ENCODE measurements at places on chromosomes 2 and 18. TPM values are rescaled to one million over a fixed set of nuclear protein-coding genes. Genes with fewer than 3 reads are reported as not detected.

Gene C2orf78
- total RNA-seq = not detected

Gene KLHL29
- total RNA-seq = 22.3 TPM

Gene SERPINB11
- total RNA-seq = not detected

Gene KLHL14
- total RNA-seq = 0.26 TPM

Gene FIGLA
- not detected for total RNA-seq

Gene MOGAT1
- 102 TPM for total RNA-seq

Gene GPC1
- total RNA-seq = 65.7 TPM

Gene HOXD9
- 0.66 TPM for total RNA-seq

Gene VIL1
- total RNA-seq = 328 TPM

Gene CMPK2
- 2.9 TPM for total RNA-seq

DNA sequence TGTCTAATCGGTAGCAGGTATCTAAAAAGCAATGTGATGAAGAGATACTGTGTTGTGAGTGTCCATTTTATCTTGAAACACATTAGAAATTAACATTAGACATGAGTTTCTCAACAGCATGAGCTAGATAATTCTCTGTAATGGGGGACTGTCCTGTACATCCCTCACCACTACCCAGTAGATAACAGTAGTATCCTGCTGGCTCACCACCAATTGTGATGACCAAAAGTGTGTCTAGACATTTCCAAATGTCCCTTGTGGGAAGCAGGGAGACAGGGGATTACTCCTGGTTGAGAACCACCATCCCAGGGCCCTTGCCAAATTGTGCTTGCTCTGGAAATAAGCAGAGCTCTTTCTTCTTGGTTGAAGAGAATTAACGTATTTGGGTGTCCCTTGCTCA, 239.3 kb downstream of the IRS1 start:
- no peak for DNase-seq

DNA sequence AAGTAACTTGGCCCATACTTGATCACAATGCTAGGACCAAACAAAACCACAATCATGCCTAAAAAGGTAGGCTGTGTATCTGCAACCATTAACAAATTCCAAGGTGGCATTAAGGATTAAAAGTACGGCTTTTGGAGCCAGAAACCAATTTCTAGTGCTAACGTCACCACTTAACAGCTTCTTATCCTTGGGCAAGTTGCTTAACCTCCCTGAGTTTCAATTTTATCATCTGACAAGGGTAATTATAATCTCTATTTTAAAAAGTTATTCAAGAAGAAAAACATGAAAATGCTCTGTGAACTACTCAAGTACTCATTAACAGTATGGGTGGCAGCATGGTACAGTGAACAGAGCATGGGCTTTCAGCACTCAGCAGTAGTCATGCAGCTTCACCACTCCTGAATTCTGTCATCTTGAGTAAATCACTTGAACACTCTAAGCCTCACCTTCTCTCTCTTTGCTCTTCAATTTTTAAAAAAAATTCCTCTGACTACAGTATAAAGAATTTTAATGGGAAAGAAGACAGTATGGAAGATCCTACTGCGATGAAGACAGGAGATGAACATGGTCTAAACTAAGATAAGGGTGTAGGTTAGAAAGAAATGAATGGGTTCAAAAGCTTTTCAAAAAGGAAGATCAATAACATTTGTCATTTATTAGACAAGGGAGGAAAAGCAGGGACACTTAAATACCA, 69.2 kb downstream of the SS18 start:
- DNase-seq = no peak

DNA sequence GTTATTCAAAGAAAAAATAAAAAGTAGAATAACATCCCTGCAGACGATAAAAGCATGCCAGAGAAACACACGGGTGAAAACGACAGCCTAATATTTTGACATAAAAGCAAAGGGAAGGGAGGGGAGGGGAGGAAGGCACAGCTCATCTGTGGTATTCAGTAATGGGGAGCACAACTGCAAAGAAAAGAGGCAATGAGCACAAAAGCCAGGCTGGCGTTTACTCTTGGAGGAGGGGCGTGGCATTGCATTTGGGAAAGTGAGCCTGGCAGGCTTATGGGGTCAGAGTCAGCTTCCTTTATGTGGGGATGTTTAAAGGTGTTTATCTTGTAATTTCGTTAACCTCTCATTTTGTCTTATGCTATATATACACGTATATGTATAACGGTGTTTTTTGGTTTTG, 53.2 kb downstream of the STEAP3 start:
- no peak for DNase-seq

DNA sequence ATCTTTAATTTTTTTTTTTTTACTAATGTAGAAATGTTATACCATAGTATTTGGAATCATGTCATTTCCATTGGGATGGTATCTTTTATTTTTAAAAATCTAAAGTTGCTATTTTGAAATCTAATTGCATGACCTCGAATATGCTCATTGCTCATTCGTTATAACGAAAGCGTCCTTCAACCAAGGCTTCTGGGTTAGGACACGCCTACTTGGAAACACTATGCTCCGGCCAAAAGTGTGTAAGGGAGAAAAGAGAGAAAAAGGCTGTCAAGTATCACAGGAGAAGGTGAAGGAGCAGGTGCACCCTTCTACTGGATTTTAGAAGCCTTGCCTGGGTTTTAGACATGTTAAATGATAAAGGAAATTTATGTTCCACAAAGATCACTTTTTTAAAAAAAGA, 465.9 kb upstream of the ID2 start:
- no peak for DNase-seq

- peak; percentile 76 for DNase-seq
These were observed at the start of gene RAB31 for GRCh38 chr18:9708057-9708433. TSS of gene RAB31 (plus strand) at chr18:9708301. CDS start at chr18:9708406, 105 bp downstream.

GRCh38 chr2:176082824-176083751, 674 bp downstream of the EVX2 start:
- no peak for DNase-seq

GRCh38 chr2:48548840-48549239, 18.9 kb downstream of the STON1 start:
- peak; percentile 24 for DNase-seq

GRCh38 chr2:42910645-42911405, 118.4 kb upstream of the HAAO start:
- no peak for DNase-seq

DNA sequence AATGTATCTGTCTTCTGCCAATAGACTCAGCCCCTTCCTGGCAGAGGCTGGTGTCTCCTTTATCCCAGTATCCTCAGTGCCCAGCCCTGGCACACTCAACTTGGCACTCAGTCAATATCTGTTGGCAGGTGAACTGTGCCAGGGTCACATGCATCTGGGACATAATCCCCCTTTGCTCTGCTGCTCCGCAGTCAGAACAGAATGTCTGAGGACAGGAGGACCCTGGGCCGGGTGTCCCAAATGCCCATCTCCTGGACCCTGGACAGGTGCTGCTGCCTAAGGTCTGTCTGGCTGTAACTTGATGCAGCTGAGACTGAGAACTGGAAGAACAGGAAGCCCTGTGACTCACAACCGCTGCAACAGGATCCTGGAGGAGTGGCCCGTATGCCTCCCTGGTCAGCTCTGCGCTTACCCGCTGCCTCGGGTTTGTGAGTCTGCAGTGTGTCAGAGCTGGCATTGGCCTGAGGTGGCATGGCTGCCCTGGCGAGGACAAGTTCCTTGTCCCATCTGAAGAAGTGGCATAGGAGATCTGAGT, 11.4 kb downstream of the HK2 start:
- DNase-seq = peak; percentile 91

DNA sequence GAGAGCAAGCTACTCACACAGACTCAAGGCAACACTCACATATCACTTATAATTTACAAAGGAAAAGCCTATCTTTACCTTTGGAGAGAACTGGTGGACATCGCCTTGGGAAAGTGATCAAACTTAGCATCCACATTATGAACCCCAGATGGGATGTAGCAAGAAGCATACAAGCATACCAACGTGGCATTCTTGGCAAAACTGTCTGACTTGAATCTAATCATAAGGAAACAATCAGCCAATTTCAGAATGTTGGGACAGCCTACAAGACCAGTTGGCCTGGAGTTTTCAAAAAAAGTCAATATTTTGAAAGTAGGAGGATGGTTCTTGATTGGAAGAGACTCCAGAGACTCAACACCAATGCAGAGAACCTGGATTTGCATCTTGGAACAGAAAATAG, 79.1 kb upstream of the PMAIP1 start:
- DNase-seq = no peak

GRCh38 chr2:174121175-174121574, 127.2 kb downstream of the OLA1 start:
- no peak for DNase-seq

DNA sequence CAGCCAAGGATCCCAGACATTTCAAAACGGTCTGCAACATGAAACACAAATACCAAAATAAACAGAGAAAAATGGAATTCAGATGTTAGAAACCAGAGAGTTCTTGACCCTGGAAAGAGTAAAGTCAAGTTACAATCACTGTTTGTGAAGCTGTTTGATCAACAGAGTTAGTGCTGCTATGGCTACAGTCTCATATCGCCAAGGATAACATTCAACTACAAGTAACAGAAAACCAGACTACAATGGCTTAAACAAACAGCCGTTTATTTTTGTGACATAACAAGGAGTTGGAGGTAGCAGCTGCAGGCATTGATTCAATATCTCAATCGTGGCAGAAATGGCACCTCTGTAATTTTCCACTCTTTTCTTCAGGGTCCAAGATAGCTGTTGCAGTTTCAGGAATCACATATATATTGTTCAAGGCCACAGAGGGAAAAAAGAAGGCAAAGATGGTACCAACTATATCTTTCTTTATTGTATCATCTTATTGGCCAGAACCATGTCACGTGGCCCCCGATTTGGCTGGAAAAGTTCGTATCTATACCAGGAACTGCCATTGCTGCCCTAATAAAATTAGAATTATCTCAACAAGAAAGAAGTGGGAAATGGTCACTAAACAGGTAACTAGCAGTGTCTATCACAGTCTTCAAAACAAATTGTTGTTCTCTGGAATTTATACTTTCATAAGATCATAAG, 17.7 kb upstream of the HNRNPLL start:
- DNase-seq = no peak

- DNase-seq = no peak
These were observed 47.7 kb downstream of the HIBCH start for GRCh38 chr2:190271783-190272456.

- peak; percentile 41 for DNase-seq
These were observed 179.0 kb downstream of the SMAD7 start for GRCh38 chr18:48771641-48772375.

DNA sequence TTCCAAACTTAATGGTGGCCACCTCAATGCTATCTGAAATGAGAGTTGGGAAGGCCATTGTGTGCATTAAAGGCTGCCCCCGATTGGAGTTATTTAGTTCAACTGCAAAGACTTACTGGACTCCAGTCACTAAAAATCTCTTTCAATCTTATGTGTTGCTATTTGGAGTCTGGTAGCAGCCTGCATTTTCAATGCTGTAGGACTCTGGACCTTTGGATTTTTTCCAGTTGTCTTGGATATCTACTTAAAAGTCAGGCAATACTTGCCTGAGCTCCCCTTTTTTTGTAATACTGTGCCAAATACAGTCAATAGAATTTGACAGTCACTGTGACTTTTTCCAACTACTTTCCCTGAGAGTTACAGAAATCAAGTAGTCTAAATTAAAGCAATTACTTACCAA, 281.9 kb downstream of the TRIB2 start:
- no peak for DNase-seq

DNA sequence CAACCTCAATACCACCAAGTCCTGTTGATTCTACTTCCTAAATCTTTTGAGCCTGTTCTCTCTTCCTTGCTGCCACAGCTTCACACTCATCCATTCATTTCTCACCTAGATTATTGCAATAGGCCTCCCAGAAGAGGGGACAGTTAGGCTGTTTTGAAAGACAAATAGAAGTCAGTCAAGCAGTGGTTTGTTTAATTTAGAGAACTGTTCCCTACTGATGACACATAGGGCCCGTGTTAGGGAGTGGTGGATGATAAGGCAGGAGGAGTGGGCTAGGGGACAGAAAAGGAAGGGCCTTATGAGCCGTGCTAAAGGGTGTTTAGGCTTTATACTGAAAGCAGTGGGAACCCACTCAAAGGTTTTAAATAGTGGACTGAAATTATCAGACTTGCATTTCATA, 59.6 kb upstream of the ZFP36L2 start:
- no peak for DNase-seq

DNA sequence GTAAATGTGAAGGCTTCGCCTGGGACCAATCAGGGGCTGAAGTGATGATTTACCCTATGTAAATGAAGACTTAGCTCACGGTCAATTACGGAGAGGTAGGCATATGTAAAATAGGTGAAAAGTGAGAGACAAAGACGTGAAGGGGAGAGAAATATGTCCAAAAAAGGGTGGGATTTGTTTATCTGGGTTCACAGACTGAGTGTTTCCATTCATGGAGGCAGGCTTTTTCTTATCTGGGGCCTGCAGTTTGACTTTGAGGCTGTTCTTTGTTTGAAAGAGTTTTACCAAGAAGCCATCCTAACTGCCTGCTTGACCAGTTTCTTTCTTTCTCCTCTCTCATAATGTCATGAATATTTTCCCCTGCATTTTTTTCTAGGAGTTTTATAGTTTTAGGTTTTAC, 202.7 kb downstream of the NYAP2 start:
- DNase-seq = no peak

GRCh38 chr18:62138461-62139235, 48.2 kb downstream of the PIGN start:
- no peak for DNase-seq

DNA sequence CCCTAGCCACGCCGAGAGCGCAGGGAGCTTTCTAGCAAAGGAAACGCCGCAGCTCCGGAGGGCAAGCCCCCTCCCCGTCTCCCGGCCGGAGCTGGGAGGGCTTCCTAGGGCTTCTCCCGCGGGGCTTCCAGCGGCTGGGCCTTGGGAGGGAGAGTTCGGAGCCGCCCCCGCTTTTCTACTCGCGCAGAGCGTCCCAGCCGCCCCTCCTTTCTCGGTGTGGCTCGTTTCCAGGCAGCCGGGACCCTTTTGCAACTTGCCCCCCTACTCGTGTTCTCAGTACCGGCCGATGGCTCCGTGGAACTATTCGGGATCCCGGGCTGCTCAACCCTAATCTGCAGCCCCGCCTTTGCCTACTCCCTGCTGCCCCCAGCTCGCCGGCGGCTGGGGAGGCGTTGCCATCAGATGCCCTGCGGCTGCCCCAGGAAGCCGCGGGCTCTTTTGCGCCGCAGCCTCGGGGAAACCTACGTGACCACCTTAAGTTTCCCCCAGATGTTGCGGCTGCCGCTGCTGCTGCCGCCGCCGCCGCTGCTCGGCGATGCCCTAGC, 1.5 kb upstream of the NR4A2 start:
- DNase-seq = peak; percentile 60

DNA sequence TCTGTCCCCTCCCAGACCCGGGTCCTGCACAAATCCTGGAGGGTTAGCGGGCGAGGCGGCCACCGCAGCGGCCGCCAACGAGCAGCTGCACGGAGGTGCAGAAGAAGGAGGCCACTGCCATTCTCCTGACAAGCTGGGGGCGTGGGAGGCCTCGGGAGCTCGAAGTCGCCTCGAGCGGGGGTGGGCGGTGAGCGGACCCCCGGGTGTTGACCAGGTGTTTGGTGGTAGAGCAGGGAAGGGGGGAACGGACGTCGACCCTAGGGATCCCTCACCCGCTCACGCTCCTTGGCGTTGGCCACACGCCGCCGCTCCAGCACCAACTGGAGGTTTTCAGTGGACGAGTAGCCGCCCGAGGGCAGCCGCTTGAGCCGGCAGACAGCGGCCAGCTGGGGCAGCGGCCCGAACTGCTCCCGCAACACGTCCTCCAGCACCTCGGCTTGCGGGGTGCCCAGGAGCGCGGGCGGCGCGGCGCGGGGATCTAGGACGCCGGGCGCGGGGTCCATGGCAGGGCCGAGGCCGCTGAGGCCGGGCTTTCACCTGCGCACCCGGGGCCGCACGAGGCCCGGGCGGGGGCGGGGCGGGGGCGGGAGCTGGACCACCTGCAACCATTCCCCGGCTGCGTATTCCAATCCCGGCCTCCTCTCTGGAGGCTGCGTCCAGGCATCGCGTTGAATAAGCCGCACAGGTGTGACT, at the start of gene FIGLA:
FIGLA (minus strand) TSS at position 508 of the 693 bp plus-strand sequence; CDS start at position 503, 5 bp downstream.
- no peak for DNase-seq

- DNase-seq = no peak
These were observed 261.5 kb downstream of the FIGN start for GRCh38 chr2:163474319-163474744.
